ENCODE measurements at places on chromosomes 1 and 21. TPM values are rescaled to one million over a fixed set of nuclear protein-coding genes. Genes with fewer than 3 reads are reported as not detected.

The ATP6V1G3 gene
- not detected for total RNA-seq

- DNase-seq: no peak
These were observed 71.7 kb downstream of the SEC16B start for GRCh38 chr1:177897998-177898654.

The CLCA1 gene
- not detected for total RNA-seq

The HCRTR1 gene
- not detected for total RNA-seq

DNA sequence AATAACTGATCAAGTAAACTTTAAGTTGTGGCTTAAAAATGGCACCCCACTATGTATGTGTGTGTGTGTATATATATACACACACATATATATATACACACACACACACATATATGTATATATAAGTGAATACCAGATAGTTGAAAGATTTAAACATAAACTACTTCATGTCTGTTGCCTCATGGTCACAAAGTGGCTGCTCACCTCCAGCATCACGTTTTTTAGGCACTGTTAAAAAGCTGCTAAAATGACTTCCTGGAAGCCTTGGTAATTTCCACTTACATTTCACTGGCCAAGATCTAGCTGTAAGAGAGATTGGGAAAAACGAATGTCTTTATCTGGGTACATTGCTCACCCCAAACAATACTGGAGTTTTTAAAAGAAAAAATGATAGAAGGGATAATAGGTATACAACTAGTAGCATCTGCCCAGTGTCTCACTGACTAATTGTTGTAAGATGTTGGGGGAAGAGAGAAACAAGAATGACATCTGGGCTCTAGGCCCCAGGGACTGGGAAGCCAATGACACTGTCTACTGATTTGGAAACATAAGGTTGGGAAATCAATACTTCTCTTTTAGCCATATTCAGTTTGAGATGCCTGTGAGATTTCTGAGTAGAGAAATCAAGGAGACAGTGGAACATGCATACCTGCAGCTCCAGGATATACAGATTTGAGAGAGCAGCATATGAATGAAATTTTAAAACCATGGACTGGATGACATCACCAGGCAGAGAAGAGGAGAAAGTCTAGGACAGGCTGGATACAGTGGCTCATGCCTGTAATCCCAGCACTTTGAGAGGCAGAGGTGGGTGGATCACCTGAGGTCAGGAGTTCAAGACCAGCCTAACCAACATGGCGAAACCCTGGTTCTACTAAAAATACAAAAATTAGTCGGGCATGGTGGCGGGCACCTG, 42.8 kb downstream of the CLDN14 start:
- no peak for DNase-seq

DNA sequence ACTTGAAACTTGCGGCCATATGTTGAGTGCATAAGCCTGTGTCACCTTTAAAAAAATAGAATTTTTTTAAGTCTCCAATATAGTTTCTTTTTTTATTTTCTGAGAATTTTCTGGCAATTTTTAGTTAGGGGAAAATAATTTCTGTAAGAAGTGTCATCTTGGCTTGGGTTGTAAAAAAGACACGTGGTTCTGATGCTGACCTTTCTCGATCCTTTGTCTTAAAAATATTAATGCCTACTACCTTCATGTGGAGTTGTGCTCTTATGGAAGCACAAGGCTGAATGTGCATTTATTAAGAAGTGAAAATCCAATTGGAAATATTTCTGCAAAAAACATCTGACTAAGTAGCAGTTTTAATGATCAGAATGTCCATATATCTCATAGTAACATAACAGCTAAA, 3.5 kb downstream of the ELAVL4 start:
- no peak for DNase-seq

GRCh38 chr1:153345187-153346076, 3.2 kb downstream of the PGLYRP4 start:
- no peak for DNase-seq

- no peak for DNase-seq
These were observed 40.3 kb downstream of the LMX1A start for GRCh38 chr1:165316153-165316772.

GRCh38 chr1:71649608-71650007, 568.8 kb upstream of the ZRANB2 start:
- no peak for DNase-seq

GRCh38 chr1:7580923-7581753, 190.0 kb upstream of the VAMP3 start:
- DNase-seq: no peak

GRCh38 chr1:54609301-54609921, 13.9 kb downstream of the FAM151A start:
- no peak for DNase-seq

GRCh38 chr21:23471877-23472276, 2135.4 kb downstream of the MRPL39 start:
- peak; percentile 10 for DNase-seq

- DNase-seq: peak; percentile 49
These were observed 2.8 kb downstream of the IFI16 start for GRCh38 chr1:159012495-159012894.

- DNase-seq: no peak
These were observed 25.0 kb upstream of the PHTF1 start for GRCh38 chr1:113784104-113784779.

- DNase-seq: peak; percentile 43
These were observed 1.8 kb upstream of the MCOLN2 start for GRCh38 chr1:84998642-84999280.

The CACNA1E gene
- not detected for total RNA-seq

DNA sequence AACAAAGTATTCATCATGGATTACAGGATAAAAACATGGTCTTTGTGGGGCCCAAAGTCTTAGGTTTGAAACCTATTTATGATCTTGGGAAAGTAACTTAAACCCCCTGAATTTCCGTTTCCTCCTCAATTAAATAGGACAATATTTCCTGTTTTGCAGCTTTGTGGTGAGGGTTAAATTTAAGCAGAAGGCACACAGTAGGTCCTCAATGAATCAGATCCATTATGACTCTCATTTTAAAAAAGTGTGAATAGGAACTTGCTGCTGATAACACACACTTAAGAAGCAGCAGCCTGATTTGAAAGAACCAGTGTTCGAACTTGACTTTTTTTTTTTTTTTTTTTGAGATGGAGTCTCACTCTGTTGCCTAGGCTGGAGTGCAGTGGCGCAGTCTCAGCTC, 41.4 kb upstream of the VASH2 start:
- DNase-seq: no peak

The GPX7 gene
- total RNA-seq: 90.5 TPM

- peak; percentile 51 for DNase-seq
These were observed 45.5 kb downstream of the TRABD2B start for GRCh38 chr1:47951545-47952235.

DNA sequence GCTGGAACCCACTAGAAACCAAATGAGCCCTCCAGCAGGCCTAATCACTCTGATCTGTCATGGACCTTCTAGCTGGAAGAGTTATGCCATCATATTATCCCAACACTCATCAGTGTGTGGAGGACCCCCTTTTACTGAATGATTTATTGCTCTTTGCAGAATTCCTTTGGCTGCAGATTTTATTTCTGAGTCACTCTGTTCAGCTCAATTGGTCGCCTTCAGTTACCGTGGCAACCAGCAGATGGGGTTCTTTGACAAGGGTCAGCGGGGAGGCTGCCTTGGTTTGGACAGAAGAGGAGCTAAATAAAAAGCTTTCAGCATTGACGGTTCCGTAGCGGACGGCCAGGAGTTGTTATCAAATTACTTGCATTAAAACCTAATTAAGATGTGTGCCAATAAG, 220.1 kb downstream of the SDCCAG8 start:
- no peak for DNase-seq

The STUM gene
- total RNA-seq: 0.04 TPM

The GBP3 gene
- total RNA-seq: 2.7 TPM

DNA sequence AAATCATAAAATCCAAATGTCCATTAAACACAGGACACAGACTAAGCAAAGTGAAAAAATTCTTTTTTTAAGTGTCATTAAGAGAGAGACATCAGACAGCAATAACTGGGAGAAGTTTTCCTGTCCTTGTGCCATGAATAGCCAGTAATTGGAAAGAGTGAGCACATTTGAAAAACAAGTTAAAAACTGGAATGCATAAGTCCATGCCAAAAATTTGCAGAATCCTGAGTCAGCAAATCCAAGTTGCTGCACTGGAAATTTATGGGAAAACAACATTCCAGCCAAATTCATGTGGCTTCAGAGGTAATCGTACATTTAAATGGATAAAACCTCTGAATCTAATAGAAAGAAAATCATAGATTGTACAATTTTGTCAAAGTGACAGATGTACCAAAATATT, 291.4 kb downstream of the LRRC40 start:
- DNase-seq: no peak

The CAMSAP2 gene
- total RNA-seq: 56.5 TPM

GRCh38 chr1:111756124-111756513, 418 bp downstream of the DDX20 start:
- DNase-seq: peak; percentile 58

DNA sequence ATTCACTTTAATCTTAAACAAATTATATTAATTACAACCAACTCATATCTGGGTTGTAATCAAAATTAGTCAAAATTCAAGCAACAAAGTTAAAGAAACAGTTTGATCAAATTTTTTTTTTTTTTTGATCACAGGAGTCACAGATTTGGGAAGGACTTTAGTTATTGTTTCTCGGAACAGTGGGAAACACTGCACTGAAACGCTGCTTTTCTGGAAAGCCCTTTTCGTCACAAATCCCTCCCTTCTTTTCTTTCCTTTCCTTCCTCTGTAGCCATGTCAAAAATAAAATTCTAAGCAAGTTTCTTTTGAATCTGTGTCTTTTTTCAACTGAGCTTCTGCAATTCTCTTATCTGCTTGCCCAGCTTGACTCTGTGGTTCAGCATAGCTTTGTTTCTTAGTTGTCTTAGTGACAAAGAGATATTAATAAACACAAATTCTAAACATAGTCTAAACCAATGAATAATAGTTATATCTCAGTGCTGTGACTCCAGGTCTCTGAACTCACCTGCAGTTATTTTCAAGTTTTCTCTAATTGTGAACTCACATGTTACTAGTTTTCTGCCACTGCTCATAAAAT, 53.8 kb downstream of the PTGS2 start:
- no peak for DNase-seq

DNA sequence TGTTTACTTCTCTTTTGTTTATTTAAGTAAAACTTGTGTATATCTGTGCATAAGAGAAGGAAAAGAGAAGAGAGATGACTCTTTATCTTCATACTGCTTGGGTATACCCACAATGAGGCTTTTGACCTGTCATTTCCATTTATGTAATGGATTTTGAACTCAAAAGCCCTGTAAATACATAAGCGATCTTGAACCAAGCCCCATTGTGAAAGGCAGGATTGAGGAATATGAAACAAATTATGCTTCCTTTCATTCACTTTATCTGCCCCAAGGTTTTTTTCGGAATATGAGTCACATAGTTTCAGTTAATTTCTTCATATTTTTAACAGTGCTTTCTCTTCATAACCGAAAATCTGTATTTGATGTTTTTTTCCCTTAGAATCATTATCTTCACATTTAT, 21.4 kb downstream of the CNST start:
- DNase-seq: no peak

DNA sequence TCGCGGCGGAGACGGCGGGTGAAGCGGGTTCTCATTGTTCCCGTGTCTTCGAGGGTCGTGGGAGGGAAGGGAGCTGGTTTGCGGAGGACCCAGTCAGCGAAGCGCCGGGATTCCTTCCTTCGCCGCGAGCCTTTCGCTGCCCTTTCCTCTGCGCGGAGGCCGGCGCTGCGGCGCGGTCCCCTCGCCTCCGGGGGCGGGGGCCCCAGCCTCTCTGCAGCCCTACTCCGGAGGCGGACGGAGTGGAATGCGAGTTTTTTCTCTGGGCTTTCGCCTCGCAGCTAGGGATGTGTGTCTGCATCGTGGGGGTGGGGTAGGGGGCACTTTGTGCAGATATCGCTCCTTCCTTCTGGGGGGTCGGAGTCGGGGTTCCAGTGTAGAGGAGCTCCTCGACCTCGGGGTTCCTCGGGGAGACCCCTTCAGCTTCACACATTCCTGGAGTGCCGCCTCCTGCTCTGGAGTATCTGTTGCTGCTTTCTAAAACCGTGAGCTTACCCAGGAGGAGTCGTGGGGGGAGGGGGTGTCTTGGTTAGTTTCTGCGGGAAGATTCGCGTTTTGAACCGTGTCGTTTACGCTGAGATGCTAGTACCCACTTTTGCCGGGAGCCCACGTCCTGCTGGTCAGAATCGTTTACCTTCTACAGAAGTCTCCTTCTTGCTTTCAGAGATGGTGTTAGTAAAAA, 595 bp downstream of the RNF2 start:
- DNase-seq: peak; percentile 62

The RYR2 gene
- not detected for total RNA-seq

GRCh38 chr21:22885614-22886013, 1887.4 kb downstream of the NCAM2 start:
- DNase-seq: no peak
